ENCODE measurements at places on chromosomes 5 and 9.

GRCh38 chr5:10594591-10595210 lies 30.8 kb downstream of the ANKRD33B start:
- no peak for DNase-seq

DNA sequence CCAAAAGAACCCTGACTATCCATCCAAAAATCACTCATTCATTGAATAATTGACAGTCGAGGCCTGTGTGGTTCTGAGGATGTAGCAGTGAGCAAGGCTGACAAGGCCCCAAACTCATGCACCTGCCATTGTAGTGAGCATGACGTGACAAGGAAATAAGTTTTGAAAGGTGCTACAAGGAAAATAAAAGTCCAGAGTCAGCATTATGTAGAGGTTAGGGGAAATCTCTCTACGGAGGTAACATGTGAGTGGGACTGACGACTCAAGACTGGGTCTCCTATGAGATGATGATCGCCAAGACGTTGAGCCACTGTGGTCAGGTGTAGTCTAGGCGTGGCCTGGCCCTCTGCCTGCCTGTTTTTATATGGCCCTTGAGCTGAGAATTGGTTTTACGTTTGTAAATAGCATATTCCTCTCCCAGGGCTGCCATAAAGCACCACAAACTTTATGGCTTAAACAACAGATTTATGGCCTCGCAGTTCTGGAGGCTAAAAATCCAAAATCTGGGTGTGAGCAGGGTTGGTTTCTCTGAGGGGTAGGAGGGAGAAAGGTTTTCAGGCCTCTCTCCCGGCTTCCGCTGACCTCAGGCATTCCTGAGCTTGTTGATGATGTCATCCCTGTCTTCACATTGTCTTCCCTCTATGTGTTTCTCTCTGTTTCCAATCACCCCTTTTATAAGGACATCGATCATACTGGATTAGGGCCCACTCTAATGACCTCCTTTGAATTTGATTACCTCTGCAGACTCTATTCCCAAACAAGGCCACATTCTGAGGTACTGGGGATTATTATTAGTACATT lies 206.4 kb upstream of the EGFLAM start:
- DNase-seq: no peak

DNA sequence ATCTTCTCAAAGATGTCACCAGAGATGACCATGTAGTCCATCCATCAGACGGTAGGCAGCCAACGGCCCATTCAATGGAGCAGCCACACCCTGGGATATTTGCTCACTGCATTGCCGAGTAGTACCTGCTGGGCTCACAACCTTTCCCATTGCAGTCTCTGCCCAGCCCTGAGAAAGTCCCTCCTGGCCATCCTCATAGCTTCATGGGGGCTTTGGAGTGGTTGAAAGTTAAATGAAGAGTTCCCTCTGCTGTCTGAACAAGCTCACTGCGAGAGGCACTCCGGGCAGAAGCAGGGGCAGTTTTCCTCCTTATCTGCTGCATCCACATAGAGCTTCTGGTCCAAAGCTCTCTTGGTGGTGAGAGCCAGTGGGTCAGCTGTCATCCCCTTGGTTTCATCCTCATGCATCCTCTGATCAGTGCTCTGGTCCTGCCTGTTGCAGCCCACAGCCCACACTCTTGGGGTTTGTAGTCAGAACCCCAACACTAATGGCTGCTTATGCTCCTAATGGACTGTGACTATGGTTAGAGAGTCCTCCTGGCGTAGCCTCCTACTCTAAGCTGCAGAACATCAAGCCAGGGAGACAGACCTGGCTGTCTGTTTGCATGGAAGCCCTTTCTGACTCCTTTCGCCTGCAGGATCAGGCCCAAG lies 23.3 kb downstream of the TNFSF8 start:
- DNase-seq: no peak

GRCh38 chr5:112948458-112948857 lies 26.4 kb upstream of the REEP5 start:
- DNase-seq: no peak

DNA sequence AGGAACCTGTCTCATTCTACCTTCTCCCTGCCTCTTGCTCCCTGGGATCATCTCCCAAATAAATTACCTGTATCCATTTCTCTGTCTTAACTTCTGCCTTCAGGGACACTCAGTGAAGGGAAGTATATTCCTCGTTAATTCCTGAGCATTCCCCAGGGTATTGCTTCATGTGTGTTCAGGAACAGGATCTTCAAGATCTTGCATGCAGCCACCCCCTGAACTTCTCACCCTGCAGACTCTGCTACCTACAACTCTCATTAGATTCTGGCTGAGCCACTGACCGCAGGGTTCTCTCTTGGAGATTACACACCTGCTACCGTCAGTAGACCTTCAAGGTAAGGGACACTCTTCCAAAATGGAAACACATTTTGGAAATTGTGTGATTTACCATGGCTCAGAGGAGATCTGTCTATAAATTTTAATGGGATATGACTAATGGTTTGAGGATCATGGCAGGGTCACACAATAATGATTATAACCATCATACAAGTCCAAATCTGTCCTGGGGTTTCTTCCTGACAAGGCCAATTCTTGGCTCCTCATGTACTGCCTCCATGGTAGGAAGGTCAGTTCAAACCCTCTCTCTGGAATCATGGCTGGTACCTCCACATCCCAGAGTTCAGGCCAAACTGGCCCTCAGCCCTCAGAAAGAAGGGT lies 38.9 kb upstream of the UGCG start:
- no peak for DNase-seq

DNA sequence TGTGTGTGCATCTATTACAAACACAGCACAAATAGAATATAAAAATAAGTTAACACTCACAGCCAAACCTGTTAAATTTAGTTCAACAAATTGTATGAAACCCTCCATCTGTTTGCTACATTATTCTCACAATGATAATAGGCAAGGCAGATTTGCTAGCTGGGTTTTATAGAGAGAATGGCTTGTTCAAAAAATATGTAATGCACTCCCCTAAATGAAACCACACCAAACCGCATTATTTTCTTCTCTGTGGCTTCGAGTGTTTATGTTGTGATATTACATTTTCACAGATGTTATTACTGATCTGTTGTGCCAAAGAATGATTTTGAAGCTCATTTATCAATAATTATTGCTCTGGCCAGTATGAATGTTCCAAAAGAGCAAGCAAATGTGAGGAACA lies 92.9 kb downstream of the SPATA31D1 start:
- DNase-seq: no peak

DNA sequence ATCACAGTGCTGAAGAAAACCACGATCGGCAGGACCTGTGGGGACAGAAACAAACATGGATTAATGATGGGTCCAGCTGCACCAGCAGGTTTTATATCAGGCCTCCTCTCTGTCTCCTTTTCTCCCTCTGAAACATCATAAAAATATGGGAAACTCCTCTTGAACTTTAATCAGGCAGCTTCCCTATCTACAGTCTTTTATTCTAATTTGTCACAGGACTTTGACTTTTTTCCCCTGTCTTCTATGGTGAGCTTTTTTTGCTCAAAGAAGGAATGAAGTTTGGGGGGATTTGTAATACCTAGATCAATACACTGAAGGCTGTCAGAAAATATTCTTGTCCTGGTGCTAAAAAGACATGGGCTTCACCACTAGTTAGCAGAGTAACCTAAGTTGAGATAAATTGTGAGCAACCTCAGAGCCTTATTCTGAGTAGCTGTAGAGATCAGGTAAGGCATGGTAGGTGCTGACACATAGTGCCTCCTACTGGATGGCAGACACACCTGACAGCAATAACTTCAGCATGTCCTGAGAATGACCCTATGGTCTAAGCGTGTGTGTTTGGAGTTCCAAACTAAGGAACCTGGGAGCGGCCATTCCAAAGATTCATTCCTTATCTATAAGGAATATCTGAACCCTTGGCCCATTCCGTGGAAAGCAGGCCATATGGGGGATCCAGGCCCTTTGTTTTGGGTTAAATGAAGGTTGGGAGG lies 46.2 kb downstream of the SLC28A3 start:
- DNase-seq: no peak

DNA sequence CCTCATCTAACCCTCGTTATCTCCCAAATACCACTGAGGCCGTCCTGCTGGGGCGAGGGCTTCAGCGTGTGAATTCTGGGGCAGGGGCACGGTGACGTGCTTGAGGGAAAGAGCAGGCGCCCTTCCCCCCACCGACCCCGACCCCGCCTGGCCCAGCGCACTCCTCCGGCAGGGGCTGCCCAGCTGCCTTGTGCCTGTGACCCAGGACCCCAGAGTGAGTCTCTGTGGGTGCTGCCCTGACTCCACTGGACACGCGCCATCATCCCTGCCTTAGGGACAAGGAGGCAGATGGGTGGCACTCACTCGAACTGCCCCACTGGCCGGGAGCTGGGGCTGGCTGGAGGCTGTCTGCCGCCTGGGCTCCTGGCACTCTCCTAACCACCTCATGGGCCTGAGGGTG lies 136.2 kb upstream of the LPCAT1 start:
- DNase-seq: no peak

DNA sequence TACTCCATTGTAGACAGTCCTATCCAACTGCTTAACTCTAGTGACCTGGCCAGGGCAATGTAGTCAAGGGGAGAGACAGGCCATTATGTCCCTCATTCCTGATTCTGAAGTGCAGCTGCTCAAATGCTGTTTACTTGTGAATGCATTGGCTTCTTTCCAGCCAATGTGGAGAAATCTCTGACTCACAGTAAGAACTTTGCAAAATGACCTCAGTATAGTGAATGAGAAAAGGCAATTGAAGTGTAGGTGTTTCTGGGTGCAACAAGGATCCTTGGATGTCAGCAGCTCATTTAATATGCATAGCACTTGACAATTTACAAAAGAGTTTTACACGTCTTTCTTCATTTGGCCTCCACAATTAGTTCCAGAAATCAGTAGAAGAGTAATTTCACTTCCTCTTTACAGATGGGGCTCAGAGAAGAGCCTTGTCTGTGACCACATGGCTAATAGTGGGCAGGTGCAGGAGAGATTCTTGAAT lies 367.2 kb downstream of the OSTF1 start:
- no peak for DNase-seq

GRCh38 chr9:134618163-134618832 lies 23.3 kb upstream of the COL5A1 start:
- DNase-seq: no peak

GRCh38 chr5:67173959-67174358 lies 22.6 kb downstream of the CD180 start:
- DNase-seq: no peak

- no peak for DNase-seq
Measured at GRCh38 chr5:147046894-147047293, 168.3 kb upstream of the PPP2R2B start.

DNA sequence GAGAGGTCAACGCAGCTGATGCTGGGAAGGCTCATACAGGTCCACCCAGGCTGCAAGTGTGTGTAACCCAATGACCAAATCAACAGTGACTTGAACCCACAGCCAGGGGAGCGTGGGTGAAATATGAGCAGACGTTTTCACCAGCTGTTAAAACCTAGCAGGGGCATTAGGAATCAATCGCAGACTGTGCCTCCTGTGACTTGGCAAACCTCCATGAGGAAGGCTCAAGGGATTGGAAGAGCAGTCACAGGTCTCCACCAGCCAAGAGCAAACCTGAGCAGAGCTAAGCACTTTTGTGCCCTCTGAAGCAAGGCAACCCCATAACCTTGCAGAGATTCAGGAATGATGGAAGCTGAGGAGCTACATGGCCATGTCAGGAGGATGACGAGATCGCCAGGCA lies 25.5 kb downstream of the INSYN2B start:
- DNase-seq: no peak

GRCh38 chr9:136784249-136784996 lies 6.7 kb upstream of the TMEM141 start:
- no peak for DNase-seq

DNA sequence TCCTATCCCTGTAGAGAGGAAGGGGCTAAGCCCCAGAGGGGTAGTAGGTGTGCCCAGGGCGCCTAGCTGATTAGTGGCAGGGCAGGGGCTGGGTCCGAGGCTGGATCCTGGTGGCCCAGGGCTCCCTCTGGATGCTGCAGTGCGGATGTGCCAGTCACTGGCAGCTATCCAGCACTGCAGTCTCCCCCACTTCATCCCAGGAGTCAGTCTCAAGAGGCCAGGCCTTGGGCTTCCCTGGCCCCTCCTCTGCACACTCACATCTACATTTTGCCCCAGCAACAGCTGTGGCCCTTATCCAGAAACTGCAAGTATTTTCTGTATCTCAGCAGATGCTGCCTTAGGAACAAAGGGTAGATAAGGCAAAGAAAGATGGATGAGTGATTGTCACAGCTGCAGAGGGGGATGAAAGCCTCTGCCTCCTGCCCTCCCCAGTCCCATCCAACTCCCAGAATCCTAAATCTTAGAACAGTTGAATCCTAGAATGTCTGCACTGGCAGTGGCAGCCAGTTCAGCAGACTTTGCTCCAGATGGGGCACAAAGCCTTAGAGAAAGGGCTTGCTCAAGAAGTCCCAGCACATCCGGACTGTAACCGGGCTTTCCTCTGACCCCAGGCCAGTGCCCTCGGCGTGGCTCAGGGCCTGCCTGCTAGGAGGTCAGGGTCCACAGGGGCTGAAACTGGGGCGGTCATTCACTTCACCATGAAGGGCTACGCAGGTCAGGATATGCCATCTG lies 1.6 kb downstream of the ANXA6 start:
- DNase-seq: no peak
